Right kidney (tissue), 9 donors: ENCODE measurements at places on chromosomes 5 and 9.

GRCh38 chr5:174378121-174378874, 332.8 kb downstream of the NSG2 start:
- no peak for DNase-seq

- DNase-seq, result no peak
Observed at GRCh38 chr5:56640763-56641406, 174.5 kb upstream of the MAP3K1 start.

GRCh38 chr9:13588151-13589033, 308.9 kb upstream of the MPDZ start:
- peak; percentile 57 for DNase-seq

DNA sequence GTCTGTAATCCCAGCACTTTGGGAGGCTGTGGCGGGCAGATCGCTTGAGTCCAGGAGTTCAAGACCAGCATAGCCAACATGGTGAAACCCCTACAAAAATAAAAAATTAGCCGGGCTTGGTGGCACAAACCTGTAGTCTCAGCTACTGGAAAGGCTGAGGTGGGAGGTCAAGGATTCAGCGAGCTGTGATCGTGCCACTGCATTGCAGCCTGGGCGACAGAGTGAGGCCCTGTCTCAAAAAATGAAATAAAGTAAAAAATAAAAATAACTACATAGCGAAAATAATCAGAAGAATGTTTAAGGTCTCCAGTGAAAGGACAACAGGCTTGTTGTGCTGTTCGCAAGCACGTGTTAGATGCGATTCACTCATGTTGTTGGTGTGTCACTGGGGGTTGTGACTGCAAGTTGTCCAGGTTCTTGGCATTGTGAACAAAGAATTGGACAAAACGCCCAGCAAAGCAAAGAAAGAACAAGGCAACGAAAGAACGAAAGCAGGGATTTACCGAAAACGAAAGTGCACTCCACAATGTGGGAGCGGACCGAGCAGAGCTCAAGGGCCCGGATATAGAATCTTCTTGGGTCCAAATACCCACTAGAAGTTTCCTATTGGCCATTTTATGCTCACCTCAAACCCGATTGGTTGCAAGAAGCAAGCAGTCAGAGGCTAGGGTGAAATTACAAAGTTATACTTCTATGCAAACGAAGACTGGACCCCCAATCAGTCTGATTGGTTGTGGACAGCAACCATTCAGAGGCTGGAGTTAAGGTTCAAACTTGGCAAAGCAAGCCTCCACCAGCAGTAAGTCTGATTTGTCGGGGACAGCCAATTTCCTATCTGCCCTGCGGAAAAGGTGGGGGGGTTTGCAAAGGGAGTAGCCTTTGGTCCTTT, 844 bp upstream of the MCCC2 start:
- no peak for DNase-seq

- no peak for DNase-seq
Observed at GRCh38 chr9:32177396-32177795, 207.0 kb upstream of the ACO1 start.

GRCh38 chr5:86666981-86667380, 49.2 kb downstream of the COX7C start:
- no peak for DNase-seq

DNA sequence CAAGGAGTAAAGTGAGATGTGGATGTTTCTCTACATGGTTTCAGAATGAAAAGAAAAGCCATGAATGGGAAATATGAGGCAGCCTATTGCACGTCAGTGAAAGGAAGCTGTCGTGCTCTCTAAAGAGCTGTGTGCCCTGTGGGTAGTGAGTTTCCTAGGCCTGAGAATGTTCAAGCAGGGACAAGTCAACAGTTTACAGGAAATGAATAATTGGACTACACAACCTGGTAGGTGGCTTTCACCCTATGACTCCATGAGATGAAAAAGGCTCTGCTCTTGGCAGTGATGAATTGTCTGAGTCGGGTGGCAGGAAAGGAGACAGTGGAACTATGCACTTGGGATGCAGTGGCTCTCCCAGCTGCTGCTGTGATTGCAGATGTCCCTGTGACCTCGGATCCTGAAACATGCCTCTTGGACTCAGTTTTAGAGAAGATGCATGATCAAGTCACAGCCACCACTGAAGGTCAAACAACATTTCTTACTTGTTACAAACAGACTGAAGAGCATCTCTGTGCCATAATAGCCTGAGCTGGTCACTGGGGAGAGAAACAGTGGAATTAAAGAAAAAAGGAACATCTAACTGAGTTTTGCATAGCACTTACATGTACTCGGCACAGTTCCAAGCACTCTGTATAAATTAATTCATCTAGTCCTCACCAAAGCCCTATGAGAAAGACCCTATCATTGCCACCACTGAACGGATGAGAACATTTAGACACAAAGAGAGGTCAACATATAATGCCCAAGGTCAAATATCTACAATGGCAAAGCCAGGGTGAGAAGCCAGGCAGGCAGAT, 293.7 kb downstream of the SPOCK1 start:
- no peak for DNase-seq

DNA sequence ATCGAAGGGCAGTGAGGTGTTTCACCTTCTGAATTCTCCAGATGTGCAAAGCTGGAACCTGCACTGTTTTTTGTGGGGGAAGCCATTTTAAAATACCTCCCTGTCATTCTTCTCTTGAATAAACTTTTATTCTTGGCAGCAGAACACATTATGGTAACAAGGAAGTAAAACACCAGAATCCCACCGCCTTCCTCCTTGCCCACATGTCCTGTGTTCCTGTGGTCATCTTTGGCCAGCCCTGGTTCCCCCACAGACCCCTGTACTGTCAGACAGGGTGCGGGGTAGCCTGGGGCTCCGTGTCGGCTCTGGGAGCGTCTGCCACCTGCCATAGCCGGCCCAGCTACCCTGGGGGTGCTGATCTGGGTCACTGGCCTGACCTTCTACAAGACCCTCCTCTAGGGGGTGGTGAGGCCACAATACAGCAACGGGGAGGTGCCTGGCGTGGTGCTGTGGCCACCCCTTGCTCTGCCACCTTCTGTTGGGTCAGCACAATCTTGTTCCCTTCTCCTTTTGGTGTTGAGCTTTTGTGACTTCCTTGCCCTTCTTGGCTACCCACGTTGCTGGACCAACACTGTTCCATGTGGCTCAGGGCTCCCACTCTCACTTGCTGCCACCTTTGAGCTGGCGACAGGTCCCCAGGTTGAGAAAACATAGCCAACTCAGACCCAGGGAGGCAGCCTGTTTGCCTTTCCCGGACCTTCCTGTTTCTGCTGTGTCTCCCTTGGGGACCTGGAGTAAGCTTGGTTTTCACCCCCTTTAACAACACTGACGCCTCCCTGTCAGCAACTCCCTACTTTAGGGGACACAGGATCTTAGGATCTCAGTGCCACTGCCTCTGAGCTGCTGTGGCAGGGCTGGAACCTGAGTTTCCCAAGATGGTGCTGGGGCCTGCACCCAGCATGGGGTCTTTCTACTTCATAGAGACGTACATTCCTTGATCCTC, 4.8 kb downstream of the WNK2 start:
- no peak for DNase-seq

DNA sequence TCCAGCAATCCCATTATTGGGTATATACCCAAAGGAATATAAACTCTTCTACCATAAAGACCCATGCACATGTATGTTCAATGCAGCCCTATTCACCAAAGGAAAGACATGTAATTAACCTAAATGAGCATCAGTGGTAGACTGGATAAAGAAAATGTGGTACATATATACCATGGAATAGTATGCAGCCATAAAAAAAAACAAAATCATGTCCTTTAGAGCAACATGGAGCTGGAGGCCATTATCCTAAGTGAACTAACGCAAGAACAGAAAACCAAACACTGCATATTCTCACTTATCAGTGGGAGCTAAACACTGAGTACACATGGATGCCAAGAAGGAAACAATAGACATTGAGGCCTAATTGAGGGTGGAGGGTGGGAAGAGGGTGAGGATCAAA, 27.8 kb downstream of the DTWD2 start:
- DNase-seq, result no peak

DNA sequence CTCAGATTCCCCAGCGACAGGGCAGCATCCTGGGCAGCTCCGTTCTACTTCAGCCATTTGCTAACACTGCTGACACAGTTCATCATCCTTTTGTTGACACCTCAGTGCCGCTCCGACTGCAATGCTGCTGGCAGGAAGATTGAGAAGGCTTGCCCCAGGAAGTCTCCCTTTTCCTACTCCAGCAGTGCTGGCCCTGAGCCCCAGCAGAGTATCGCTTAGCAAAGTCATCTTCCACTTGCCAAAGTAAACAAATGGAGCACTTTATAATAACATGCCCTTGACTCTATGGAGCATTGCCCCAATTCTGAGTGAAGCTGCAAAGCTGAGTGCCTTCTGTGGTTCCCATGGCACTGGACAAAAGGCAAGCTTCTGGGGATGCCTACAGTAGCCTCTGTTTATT, 32.2 kb downstream of the PRLR start:
- peak; percentile 52 for DNase-seq

DNA sequence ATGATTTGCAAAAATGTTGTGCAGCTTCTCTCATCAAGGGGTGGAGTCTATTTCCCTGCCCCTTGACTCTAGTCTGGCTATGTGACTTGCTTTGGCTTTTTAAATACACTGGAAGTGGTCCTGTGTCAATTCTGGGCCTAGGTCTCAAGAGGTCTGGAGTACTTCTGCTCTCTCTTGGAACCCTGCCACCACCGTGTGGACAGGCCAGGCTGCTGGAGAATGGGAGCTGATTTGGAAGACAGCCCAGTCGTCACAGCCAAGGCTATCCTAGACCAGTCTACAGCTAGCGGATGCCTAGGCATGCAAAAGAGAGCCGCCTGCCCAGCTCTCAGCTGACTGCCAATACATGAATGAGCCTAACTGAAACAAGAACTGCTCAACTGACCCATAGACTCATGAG, 56.7 kb upstream of the CLINT1 start:
- DNase-seq, result no peak

DNA sequence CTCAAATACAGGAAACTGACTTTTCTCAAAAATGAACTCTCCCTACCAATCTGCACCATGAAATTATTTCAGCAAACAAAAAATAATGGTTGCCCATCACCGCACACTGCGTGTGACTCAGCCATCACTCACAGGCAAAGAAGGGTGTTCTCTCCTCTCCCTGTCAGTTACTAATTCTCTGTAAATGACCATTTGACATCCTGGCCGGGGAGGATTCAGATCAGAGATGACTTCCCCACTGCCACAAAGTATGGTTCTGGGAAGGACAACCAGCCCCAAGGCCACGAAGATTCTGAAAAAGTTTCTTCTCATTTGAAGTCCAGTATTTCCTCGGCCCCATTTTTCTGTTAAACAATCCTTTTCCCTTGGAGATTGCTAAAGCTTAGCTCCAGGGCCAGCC, 199.4 kb downstream of the AUH start:
- no peak for DNase-seq

- no peak for DNase-seq
Observed at GRCh38 chr9:19192202-19193028, 38.1 kb upstream of the DENND4C start.

DNA sequence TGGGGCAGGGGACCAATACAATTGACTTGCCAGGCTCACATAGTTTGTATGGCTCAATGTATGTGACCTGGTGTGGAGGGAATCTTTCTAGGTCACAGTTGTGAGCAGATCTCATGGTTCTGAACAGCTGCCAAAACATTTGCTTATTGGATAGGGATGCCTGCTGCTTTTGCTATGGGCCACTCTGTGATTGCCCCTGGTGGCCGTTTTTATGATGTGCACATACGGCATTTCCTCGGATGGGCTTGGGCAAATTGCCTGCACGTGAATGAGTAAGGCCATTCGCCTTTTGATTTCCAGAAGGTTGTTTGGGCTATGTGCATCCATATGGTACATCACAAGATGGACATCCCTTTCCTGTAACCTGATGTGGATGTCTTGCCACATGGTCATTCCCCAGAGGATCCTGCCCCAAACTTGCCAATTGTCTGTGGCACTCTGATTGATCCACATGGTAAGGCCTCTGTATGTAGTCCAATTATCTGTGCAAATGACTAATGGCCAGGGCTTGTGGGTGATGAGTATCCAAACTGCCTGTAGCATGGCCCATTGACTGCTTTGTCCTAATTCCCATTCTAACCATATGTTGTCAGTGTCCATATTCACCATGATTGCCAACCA, 10.7 kb upstream of the SLC22A4 start:
- no peak for DNase-seq

DNA sequence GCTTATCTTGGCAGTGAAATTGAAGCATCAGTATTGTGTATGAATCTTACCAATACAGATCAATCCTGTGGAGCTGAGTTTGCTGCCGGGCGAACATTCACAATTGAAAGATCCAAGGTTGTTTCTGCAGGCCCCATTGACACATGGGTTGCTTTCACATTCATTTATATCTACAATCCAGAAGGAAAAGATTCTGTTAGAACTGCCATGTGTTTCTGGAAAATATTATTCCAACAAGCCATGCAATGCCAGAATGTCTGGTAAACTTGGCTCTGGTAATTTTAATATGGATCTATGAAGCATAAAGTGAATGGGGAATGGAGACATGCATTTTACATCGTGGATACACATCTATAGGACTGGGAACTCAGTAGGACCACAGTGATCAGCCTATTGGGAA, 180.8 kb downstream of the FBN2 start:
- DNase-seq, result no peak

GRCh38 chr5:74337984-74338310, 302.6 kb downstream of the ENC1 start:
- DNase-seq, result no peak

DNA sequence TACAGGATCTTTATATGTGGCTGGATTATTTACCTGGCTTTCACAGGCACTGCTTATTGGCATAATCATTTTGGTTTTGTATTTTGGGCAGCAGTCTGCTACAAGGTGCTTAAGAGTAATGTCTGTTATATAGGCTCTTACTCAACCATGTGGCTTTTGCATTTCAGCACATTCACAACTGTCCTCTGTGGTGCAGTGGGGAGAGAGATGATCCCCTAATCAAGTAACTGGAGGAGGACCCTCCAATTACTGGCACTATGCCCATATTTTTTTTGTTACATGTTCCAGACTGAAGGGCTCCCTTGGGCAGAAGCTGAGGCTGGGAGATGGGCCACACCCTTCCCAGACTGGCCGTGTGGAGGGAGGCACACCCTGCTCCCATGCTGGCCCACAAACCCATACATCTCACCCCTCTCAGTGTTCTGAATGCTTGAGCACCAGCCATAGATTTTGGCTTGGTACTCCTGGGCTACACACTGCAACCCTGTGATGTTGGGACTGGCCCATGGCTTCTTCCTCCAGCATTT, 173.5 kb downstream of the FAM174A start:
- no peak for DNase-seq

DNA sequence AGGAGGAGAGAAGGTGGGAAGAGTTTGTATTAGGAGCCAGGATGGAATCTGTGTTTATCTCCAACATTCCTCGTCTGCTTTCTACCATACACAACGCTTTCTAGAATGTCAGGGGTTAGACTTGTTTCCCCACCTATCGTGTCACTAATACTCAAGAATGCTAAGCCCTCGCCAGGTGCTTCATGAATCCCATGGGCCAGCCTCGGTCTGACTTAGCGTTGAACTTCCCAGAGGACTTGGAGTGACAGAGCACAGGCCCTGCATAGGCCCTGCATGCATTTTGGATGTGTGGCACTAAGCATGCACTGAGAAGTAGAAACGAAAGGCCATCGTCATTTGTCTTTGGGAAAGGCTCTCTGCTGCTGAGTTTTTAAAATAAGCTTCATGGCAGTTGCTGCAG, 328.7 kb downstream of the NSG2 start:
- no peak for DNase-seq

GRCh38 chr9:1207686-1208085, 157.5 kb downstream of the DMRT2 start:
- no peak for DNase-seq
